ENCODE measurements at places on chromosomes 13 and 19.

DNA sequence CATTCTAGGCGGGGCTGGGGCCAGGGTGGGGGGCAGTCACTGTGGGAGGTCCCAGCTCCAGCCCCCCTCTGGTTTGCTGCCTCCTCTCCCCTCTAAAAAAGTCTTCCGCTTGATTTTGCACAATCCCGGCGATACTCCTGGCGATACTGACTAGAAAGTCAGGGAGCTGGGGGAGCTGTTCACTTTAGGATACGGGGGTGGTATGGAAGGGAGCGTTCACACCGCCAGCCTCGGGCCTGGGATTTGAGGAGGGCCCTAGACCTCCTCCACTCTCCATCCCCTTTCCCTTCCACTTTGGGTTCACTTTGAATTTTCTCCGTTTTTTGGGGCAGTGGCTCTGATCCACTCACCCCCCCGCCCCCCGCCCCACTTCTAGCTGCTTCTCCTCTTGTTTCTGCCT is 35.0 kb downstream of the KEAP1 start:
- DNase-seq = no peak

GRCh38 chr13:98772794-98773452 is 20.5 kb upstream of the SLC15A1 start:
- peak; percentile 49 for DNase-seq

- DNase-seq = no peak
These were observed 3.4 kb upstream of the POMP start for GRCh38 chr13:28655561-28655960.

- DNase-seq = no peak
These were observed 4.1 kb downstream of the NDUFA3 start for GRCh38 chr19:54106716-54107115.

- DNase-seq = no peak
These were observed 33.3 kb upstream of the SCEL start for GRCh38 chr13:77502104-77502720.

DNA sequence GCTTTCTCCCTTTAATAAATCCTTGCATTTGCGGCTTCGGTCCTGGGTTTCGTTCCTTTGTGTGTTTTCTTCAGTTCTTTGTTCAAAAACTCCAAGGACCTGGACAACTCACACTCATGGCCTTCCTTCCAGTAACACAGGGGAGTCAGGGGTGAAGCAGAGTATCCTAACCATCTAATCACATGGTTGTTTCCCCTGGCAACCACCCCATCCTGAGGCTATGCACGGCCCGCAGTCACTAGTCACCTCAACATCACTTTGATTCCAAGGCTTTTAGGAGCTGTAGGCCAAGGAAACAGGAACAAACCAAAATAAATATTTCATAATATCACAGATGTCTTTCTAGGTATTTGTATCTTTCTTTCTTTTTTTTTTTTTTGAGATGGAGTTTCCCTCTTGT is 28.9 kb downstream of the ZNF101 start:
- DNase-seq = no peak

- peak; percentile 88 for DNase-seq
These were observed at the start of gene ZNF90 for GRCh38 chr19:20077791-20078463. TSS of gene ZNF90 (plus strand) at chr19:20078000. CDS start at chr19:20078133, 133 bp downstream.

GRCh38 chr13:84446972-84447639 is 564.8 kb upstream of the SLITRK1 start:
- DNase-seq = peak; percentile 10

GRCh38 chr13:112374271-112374670 is 1.9 kb upstream of the SPACA7 start:
- DNase-seq = no peak

GRCh38 chr13:96744367-96745331 is 249.6 kb downstream of the OXGR1 start:
- DNase-seq = no peak

DNA sequence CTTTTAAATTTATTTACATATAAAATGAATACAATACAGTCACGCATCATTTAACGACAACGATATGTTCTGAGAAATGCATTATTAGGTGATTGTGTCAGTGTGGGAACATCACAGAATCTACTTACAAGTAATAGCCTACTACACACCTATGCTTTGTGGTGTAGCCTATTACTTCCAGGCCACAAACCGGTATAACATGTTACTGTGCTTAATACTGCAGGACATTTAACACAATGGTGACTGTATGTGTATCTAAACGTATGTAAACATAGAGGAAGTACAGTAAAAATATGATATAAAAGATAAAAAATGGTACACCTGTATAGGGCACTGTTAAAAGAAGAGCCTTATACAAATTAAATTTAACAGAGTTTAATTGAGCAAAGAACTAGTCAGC is 62.4 kb upstream of the KLHL1 start:
- no peak for DNase-seq

Measured in iPS-NIHi11 (cell line).